Upper lobe of right lung (tissue), 1 donor: ENCODE measurements at places on chromosomes 2 and 18. TPM values are rescaled to one million over a fixed set of nuclear protein-coding genes. Genes with fewer than 3 reads are reported as not detected.

- no peak for DNase-seq
These were observed 247.7 kb downstream of the PTPRM start for GRCh38 chr18:7814754-7815315.

- DNase-seq = no peak
These were observed 199.0 kb upstream of the STK17B start for GRCh38 chr2:196370381-196370780.

GRCh38 chr18:79104137-79104536 is 34.9 kb downstream of the ATP9B start:
- no peak for DNase-seq

DNA sequence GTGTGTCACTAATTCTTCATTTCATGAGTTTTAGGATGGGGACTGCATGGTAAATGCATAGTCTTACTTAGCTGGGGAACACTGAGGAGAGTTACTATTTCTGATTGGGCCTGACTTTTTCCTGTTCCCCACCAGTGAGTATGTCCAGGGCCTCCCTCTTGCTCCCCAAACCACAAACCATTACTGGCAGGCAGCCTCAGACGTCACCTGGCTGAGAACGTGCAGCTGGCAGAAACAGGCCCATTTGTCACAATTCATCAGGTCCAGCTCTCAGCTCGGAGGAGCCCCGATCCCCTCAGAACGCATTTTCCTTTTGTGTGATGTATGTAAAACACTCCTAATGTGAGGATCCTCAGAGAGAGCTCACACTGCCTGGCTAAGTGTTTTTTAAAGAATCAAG is 71.7 kb upstream of the SIX3 start:
- no peak for DNase-seq

- DNase-seq = peak; percentile 91
These were observed 59.9 kb downstream of the ADI1 start for GRCh38 chr2:3459185-3460015.

GRCh38 chr18:62407660-62408059 is 82.5 kb downstream of the TNFRSF11A start:
- no peak for DNase-seq

DNA sequence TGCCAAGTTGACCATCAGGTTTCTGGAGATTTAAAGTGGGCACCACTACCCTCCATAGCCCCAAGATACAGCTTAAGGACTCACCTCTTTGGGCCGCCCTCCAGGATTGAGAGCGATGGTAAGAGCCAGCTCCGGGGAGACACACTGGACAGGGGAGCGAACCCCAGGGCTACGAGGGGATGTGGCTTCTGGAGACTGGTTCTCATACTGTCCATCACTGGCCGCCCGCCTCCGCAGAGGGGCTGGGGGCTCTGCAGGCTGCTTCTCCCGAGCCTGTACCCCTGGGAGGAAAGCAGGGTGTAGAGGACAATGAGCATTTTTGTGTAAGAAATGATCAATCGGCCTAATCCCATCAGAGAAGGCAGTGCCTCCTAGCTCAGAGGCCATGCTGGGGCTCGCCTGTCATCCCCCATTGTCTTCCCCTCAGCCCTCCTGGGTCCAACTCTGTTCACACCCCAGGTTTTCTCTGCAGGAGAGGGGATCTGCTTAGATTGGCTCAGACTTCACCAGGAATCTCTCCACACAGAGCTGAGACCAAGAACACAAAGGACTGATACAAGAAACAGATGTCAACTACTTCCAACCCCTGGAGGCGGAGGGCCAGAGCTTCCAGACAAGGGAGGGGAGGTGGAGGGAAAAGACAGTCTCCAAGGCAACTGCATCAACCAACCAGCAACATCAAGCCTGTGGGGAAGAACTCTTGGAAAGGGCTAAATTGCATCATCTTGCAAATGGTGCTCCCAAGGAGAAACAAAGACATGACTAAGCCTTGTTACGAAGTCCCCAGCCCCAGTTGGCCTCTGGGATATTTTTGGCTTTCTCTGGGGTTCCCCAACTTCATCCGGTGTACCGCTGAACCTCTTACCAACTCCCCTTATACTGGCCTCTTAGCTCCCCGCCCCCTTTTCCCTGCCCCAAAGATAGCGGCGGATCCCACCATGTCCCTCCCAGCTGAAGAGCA is 166.6 kb downstream of the TNS1 start:
- DNase-seq = no peak

DNA sequence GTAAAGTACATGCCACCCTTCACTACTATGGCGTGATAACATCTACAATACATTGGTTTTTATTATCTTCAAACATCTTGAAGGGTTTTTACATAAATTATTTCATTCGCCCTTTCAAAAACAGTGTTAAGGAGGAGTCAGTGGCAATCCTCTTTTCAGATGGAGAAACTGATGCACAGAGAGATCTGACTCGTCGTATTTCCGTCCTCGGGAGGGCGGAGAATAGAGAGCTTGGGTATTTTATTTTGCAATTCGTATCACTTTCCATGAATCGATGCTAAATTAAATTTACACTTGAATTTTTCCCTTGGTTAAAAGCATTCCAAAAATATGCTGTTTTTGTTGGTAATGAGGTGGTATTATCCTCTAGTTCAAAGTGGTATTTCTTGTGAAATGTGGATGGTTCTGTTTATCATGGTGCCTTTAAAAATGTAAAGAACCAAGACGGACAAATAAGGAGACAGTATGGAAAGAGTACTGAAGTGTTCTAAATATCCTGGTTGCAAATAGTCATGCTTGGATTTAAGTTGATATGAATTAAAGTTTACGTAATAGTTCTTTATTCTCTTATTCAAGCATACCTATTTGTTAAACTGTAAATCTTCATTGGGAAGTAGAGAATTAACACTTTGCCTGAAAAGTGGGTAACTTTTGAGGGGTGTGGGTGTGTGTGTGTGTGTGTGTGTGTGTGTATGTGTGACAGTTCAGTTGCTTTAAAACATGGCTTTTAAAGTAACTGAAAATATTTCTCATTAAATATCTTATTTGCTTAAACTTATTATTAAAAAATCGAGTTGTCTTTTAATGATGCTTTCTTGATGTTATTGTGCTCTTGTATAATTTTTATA is 5.6 kb downstream of the PHLPP1 start:
- no peak for DNase-seq

GRCh38 chr2:198991431-198991830 is 466.3 kb downstream of the SATB2 start:
- no peak for DNase-seq

DNA sequence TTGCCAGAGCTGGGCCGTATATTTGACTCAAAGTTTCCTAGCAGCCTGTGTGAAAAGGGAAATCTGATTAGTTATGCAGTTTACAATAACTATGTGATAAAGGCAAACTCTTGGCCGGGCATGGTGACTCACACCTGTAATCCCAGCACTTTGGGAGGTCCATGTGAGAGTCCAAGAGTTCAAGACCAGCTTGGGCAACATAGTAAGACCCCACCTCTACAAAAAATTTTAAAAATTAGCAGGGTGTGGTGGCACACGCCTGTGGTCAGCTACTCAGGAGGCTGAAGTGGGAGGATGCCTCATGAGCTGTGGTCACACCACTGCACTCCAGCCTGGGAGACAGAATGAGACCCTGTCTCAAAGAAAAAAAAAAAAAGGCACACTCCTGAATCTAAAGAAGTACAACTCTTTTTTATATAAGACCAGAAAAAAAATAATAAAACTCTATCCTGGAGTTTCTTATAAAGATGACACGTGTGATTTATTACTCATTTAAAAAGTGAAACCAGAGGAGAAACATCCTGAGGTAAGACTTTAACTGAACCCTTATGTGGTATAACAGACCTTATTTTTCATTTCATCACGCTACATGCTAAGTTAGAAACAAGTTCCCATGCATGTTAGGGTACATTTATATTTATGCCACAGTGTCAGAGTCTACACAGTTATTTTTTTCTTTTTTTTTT is 32.6 kb upstream of the KCMF1 start:
- no peak for DNase-seq

DNA sequence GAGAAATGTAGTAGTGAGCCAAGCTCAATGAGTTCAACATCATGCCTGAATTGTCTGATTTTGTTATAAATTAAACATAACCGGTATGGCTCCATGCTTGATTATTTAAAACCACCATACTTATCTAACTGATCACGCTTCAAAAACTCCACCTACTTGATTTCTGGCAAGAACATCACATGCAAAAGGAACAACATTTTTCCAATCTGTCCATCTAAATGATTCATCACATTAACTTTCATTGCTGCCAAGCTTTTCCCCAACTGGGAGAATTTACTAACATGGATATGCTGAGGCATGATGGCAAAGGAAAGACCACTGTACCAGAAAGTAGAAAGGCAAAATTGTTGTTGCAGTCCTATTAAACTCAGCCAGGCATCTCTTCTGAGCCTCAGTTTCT is 286.8 kb downstream of the TRIB2 start:
- no peak for DNase-seq

GRCh38 chr2:3277050-3277747 is 100.4 kb downstream of the EIPR1 start:
- no peak for DNase-seq

GRCh38 chr2:101262142-101262541 is 9.5 kb downstream of the CNOT11 start:
- DNase-seq = no peak

GRCh38 chr2:23241611-23242245 is 143.3 kb upstream of the KLHL29 start:
- DNase-seq = no peak

- no peak for DNase-seq
These were observed 59.3 kb downstream of the KDM3A start for GRCh38 chr2:86500325-86501083.

DNA sequence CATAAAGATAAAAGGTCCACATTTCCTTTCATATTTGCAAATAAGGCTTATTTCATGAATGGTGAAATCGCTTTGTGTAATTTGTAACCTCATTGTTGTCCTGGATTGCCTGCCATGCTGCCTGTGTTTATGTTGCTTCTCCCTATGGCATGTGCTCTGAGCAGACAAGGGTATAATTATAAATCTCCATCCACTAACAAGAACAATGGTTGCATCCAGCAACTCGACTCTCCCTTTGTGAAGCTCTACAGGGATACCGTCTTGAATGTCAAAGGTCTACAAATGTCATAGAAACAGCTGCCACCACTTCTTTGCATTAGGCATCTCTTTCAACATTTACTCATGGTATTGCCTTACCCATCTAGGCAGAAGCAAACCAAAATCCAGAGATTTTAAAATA is 209.6 kb downstream of the SLC8A1 start:
- DNase-seq = no peak

DNA sequence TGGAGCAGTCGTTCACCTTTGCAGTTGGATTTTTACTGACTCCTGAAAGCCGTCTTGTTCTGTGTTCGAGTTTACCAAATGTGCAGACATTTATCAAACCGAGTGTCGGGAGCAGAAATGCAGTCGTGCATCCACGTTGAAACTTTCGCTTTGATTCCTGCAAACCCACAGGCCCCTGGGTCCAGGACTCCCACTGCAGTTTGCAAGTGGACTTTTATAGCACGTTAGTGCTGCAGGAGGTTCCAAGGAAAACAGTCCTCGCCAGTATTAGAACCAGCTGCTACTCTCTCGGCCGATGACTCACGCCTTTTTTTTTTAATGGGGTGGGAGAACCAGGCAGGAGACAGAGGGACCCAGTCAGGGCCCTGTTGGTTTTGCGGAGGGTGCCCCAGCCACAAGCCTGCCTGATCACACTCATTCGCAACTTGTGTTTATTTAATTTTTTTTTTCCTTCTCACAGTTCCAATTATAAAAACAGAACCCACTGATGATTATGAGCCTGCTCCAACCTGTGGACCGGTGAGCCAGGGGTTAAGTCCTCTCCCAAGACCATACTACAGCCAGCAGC is 90.1 kb downstream of the NFATC1 start:
- DNase-seq = no peak

DNA sequence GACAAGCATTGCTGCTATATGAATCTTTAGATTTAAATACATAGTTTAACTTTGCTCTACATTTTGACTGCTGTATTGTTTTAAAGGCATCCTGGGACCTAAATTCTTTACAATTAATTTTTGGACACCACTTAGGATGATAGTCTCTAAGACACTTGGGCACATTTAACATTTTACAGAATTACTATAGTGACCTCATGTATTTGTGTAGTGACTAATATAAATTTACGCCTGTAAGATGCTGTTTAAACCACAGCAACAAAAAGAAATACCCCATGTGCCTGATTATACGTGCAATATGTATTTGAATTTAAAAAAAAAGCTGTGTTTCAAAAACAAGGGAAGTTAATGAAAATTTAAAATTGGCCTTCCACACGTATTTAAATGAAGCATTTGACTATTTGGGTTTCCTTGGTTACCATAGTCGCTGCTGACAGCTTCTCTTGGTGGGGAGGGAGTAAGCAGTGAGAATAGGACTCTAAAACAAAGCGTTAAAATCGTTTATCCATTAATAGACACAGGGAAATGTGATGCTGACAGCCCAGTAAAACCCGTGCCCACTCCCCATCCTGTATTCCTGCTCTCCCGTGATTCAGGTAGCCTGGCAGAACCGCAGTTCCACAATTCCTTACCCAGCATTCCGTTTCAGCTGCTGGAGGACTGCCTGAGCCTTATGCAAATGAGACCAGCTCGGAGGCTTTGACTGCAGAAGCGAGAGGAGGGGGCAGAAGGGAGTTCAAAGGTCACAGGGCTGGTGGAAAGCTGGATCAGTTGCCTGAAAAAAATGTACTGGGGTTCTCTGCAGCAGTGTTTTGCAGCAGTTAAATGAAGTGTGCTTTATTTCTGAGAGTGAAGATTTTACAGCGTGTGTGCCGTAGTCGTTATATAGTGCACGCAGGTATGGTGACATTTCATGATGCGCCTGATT is 104.3 kb downstream of the CSRNP3 start:
- DNase-seq = peak; percentile 48

DNA sequence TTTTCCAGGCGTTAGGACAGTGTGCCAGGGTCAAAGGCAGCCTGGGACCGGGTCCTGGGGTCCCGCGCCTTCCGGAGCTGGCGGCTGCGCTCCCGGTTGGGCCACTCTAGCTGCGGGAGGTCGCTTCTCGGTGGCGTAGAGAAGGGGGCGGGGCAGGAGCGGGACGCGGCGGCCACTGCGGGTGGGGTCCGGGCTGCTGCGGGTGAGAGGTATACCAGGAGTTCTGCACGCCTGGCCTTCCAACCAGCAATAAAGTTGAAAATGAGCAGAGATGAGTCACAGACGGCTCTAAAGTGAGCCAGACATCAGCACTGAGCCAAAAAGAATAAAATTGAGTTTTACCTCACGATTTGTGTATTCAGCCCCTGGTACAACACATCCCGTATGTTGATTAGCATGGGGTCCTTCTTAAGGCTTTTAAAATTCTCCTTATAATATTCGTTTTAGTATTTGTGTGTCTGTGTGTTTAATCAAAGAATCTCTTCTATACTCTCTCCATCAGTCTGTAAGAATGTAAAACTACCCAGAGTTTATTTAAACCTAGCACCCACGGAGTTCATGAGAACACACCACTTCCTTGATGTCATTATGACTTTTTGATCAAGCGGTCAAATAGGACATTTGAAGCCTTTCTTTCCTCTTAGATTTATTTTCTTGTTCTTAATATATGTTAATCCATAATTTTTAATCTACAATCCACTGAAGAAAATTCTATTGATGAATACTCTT is at the start of gene C1GALT1C1L:
Gene C1GALT1C1L, minus strand, starts transcription at position 108 of the 729 bp plus-strand sequence. Its CDS starts 107 bp downstream, at position 1.
- DNase-seq = peak; percentile 74

The DES gene
- total RNA-seq = 59.4 TPM

The MYO5B gene
- total RNA-seq = 31.6 TPM

The IL18RAP gene
- total RNA-seq = 4.9 TPM

The SCYGR4 gene
- not detected for total RNA-seq

The GCKR gene
- not detected for total RNA-seq

The ALPP gene
- 9.5 TPM for total RNA-seq

The GPR155 gene
- total RNA-seq = 6.3 TPM

The TPO gene
- not detected for total RNA-seq

The NRP2 gene
- 75.3 TPM for total RNA-seq

The SERPINE2 gene
- 7.3 TPM for total RNA-seq

The POU3F3 gene
- total RNA-seq = not detected

The UBXN2A gene
- total RNA-seq = 12.7 TPM
